Ascending aorta (tissue), 2 donors: ENCODE measurements at places on chromosomes 16 and 17.

DNA sequence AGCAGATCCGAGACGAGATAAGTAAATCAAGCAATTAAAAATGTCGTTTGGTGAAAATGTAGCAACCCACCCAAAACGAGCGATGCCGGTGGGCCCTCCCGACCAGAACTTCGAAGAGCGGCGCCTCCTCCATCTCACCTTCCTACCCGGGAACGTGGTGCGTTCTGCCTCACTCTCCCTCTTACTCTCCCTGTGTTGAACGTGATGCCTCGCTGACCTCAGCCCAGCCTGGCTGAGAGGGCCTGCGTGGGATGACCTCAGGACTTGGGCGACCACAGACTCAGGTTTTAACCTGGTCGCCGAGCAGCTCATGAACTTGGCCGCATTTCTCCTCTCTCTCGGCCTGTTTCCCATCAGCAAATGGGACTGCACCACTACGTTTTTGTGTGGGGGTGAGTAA, 69.7 kb upstream of the RPL38 start:
- no peak overlapping the region for H3K27ac ChIP-seq
- H3K36me3 ChIP-seq, result no peaks in the 10 kb centered on the region
- no peaks in the 10 kb centered on the region for H3K4me1 ChIP-seq

- H3K27me3 ChIP-seq, result no peaks in the 10 kb centered on the region
- H3K4me3 ChIP-seq, result peak overlapping the region; percentile 83
- no peak overlapping the region for H3K27ac ChIP-seq
- no peaks in the 10 kb centered on the region for H3K36me3 ChIP-seq
- no peak for DNase-seq
- peaks cover 3% of the 10 kb centered on the region for H3K4me1 ChIP-seq
These were observed 740 bp upstream of the POLR3E start for GRCh38 chr16:22296225-22297113.

DNA sequence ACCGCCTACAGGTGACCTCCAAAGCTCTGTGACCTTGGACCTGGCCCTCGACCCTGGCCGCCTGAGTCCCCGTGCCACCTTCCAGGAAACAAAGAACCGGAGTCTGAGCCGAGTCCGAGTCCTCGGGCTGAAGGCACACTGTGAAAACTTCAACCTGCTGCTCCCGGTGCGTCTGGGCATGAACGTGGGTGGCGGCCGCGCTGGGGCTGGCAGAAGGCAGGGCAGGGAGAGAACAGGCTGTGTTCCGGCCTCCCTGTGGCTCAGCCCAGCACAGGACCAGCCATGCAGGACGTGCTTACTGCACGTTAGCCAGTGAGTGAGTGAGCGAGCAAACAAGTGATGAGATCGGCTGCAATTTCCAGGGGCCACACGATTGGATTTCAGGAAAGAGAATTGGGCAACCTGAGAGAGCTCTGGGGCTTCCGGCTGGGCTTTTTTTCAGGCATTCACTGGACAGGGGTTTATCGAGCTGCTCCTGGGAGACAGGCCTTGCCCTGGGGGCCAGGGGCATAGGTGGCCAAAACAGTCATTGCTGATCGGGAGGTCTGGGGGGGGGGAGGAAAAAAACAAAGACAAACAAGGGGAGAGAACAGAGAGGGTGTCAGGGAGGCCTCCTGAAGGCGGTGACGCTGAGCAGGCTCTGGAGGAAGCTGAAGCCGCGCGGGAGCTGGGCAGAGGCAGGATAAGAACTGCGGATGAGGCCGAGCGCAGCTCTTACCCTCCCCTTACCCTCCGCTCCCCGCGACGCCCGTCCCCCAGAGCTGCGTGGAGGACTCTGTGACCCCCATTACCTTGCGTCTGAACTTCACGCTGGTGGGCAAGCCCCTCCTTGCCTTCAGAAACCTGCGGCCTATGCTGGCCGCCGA, 16.9 kb downstream of the ITGAX start:
- no peaks in the 10 kb centered on the region for H3K27me3 ChIP-seq
- DNase-seq, result no peak
- H3K4me1 ChIP-seq, result no peaks in the 10 kb centered on the region
- H3K4me3 ChIP-seq, result no peak overlapping the region
- H3K36me3 ChIP-seq, result no peaks in the 10 kb centered on the region

GRCh38 chr17:624341-624860, 90.2 kb downstream of the VPS53 start:
- peaks cover 41% of the 10 kb centered on the region for H3K36me3 ChIP-seq
- H3K27ac ChIP-seq, result no peak overlapping the region
- no peaks in the 10 kb centered on the region for H3K4me1 ChIP-seq
- no peak for DNase-seq

DNA sequence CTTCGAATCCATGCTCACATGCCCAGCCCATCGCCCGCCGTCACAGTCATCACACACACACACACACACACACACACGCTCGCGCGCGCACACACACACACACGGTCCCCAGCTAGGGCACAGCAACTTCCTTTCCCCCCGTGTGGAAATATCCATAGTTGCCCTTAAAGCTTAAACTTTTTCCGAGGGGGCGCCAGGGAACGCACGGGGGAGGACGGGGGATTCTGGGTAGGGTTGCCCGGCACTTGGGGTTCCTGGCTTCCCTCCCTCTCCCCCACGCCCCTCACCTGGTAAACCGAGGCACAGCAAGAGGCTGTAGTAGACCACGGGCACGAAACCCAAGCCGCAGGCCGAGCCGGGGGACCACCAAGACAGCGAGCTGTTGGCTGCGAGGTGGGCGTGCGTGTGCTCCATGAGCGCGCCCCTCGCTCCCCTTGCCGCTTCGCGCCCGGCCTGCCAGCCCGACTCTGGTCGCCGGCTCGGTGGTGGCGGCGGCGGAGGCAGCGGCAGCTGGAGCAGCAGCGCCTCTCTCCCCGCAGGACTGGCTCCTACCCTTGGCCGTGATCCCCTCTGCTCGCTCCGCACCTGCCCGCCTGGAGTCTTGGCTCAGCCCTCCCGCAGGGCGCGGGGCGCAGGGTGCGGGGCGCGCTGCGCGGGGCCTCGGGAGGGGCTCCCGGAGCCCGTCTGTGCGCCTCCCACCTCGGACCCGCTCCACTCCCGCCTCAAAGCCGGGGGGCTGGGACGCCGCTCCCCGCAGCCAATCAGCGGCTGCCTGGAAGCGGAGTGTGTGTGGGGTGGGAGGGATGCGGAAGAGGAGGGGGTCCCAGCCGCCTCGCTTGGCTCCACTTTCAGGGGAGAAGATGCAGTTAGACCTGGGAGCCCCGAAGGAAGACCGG, at the start of gene GPR139:
TSS of gene GPR139 (minus strand) at position 688 of the 896 bp plus-strand sequence. CDS start at position 414, 274 bp downstream.
- H3K27ac ChIP-seq, result no peak within 1 kb of the TSS
- no peak within 1 kb of the TSS for H3K4me3 ChIP-seq
- peaks cover 5% of the 10 kb centered on the region for H3K27me3 ChIP-seq
- no peaks in the 10 kb centered on the region for H3K4me1 ChIP-seq
- no peak for DNase-seq
- H3K36me3 ChIP-seq, result no peaks in the 10 kb centered on the region

DNA sequence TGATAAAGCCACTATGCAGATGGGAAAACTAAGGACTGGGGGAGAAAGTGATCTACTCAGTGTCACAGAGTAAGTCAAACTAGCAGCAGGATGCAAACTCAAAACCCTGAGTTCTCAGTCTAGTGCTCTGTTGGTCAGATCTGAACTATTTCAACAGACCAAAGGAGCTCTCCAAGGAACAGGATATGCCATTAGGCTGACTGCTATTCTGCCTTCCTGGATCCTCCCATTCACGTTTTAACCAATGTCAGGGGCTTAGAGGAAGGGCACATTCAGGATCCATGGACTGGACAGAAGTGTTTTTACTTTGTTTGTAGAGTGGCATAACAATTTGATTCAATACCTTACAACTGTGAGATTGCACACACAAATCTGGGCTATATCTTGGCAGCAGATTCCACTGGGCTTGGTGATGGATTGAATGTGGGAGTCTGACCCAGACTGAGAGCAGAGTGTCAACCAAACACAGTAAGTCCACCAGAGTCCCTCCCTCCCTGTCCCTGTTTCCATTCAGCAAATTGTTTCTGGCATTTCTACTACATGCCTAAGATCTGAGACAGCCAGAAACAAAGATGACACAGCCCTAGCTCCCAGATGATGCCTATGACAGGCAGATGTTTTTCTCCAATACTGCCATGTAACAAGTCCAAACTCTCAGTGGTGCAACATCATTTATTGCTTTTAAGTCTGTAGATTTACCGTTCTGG, 337.8 kb upstream of the CDH5 start:
- no peaks in the 10 kb centered on the region for H3K36me3 ChIP-seq
- H3K27ac ChIP-seq, result peak overlapping the region; percentile 0
- no peak for DNase-seq
- no peak overlapping the region for H3K4me3 ChIP-seq
- H3K4me1 ChIP-seq, result no peaks in the 10 kb centered on the region

DNA sequence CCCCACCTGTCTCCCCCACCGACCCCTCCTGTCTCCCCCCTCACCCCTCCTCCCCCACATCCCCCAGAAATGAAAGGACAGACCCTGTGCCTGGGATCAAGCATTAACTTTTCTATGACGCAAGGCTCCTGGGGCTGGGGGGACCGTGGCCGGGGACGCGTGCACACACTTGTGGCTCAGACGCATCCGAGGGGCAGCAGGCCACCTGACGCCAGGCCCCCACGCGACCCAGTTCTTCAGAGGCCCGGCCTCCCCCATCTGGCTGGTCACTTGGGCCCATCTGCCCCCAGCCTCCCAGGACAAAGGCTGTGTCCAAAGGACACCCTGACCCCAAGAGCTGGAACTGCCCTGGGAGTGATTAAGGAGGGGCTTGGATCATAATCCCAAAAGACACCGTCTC, 14.0 kb upstream of the PVALEF start:
- no peak overlapping the region for H3K4me3 ChIP-seq
- no peaks in the 10 kb centered on the region for H3K4me1 ChIP-seq
- H3K27me3 ChIP-seq, result no peaks in the 10 kb centered on the region
- H3K27ac ChIP-seq, result no peak overlapping the region
- no peaks in the 10 kb centered on the region for H3K36me3 ChIP-seq
